ENCODE measurements at places on chromosomes 7 and 10.

GRCh38 chr7:124022551-124022950 is 10.3 kb downstream of the TMEM229A start:
- no peak for DNase-seq

GRCh38 chr7:3283130-3283704 is 17.8 kb upstream of the SDK1 start:
- DNase-seq: no peak

DNA sequence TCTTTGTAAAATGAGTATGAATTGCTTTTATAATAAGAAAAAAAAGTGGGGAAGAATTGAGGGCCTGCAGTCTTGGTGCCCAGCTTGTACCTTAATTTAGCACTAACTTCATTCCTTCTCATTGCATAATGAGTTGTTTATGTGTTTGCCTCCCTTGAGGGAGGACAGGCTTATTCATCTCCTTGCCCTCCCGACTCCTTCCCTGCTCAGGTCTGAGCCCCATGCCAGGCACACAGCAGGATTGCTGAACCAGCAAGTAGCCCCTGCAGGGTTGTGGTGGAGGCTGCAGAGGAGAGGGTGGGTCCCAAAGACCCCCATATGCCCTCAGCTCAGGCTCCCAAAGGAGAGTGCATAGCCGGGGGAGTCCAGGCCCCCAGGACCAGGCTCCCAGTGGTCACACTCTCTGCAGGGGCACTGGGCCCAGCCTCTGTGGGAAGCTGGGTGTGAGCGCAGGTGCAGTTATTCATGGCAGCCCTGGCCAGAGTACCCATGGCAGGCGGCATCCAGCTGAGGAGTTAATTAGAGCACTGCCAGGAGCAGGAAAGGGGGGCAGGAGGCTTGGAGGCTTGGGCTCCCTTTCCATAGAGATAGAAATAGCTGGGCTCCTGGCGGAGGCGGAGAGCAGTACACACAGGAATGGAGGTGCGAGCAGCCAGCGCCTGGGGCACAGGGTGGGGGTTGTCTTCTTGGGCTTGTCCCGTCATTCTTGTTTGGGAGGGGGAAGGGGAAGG is 28.2 kb upstream of the GOLGA7B start:
- DNase-seq: no peak

GRCh38 chr7:136134503-136134902 is 157.3 kb upstream of the MTPN start:
- DNase-seq: no peak

DNA sequence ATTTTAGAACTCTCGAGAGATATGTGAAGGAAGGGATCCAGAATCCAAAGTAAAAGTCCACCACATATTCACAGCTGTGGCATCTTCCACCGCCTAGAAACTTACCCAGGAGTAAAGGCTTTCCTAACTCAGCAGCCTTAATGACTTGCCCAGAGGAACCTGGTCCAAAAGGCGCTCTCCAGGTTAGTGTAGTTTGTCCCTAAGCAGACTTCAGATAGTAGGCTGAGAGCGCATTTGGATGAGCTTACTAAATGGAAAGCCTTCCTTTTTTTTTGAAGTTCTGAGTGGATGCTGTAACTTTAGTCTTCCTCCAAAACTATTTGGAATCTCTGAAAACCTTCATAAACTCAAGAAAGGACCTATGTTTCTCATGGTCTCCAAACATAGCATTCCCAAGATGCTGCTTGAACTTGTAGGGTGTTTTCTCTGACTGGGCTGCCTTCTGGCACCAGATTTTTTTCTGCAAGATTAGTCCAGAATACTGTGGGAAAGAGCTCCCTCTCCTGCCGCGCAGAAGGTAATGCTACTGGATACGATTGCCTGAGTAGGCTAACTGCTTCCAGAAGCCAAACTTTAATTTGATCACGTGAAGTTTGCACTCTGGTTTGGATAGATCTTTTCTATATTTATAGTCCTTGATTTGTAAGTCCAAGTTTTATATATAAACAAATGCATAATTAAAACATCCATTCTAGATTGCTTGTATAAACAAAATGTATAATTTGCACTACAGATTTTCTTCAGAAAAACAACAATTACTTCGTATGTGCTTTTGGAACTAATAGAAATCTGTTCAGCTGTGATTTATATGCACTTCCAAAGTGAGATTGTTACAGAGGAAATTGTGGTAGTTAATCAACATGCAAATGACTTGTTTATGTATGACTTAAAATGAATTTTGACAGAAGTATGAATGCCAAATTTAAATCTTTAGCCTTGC is 19.6 kb upstream of the GPR37 start:
- no peak for DNase-seq

DNA sequence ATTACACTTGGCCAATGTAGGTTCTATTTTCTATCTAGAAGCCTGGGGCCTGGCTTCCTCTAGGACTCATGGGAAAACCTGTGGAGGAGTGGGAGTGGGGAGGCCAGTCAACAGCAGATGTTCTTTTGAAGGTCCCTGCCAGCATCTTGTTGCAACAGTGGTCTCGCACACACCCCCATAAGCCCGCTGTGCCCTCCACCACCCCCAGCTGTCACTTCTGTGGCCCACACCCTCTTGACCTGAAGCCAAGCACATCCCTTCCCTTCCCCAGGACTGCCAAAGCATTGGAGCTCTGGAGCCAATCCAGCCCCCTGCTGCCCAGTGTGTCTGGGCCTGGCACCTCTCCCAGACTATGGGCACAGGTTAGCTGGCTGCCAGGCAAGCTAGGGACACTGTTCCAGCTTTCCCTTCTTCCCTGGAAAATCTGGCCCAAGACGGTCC is 1.9 kb upstream of the STX1A start:
- no peak for DNase-seq

DNA sequence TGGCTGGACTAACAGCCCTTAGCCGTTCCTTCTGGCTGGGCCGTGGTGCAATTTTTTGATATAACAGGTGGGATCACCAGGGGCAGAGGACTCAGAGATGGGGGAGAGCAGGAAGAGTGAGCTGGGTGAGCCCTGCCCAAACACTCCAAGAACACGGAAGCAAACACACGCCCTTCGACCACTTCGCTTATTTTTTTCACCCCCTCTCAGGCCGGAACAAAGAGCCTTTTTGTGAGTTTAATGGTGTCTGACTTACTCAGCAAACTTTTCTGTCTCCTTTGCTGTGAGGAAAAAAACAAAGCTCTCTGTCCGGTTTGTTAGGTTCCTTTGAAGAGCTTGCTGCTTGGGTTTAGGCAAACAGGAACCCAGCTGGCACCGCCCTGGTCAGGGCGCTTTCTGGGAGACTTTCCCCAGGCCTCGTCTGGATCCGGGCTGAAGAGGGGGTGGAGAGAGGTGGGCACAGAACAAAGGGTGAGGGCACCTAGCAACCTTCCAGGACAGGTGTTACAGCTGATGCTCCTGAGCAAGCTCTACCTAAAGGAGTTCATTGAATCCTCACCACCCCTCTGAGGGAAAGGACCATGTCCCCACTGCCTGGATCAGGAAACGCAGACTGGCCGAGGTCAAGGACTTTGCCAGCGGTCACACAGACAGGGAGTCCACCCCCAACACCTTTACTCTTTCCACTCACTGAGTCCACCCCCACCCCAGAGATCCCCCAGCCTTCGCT is 23.3 kb downstream of the CALML3 start:
- DNase-seq: no peak

DNA sequence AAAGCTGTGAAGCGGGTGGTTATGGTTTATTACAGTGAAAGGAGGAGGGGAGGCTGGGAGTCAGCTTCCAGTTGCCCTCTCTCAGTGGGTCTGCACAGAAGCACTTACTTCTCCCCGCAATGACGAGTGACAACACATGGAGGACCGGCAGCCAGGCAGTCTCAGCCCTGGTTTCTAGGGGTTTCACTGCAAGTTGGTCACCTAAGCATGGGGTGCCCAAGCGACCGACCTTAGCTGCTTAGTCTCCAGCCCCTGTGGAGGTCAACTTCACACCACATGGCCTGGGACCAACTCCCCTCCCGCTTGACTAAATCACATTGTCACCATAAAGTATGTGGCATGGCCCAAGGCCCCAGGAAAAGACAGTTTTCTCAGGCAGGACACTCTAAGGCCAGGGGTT is 99.9 kb upstream of the ZNF32 start:
- DNase-seq: no peak

GRCh38 chr7:108589874-108590273 is 20.2 kb downstream of the DNAJB9 start:
- no peak for DNase-seq

- DNase-seq: no peak
Measured at GRCh38 chr7:102836191-102836919, 76.4 kb upstream of the LRRC17 start.

GRCh38 chr7:65840446-65840845 is 32.4 kb upstream of the VKORC1L1 start:
- no peak for DNase-seq

DNA sequence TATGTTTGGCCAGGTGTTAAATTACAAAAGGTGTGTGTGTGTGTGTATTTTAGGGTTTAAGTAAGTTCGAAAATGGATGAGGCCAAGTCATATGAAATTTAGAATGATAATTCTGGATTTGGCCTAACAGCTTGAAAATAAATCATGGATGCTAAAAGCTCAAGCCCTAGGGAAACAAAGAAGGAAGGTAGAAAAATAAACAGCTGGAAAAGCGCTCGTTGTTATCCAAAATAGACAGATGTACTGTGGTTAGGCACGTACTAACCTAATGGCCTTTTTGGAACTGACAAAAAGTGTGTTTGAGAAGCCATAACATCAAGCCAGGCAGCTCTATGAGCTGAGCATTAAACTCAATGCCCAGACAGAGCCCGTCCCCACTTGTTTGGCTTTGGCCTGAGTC is 17.5 kb upstream of the PALS2 start:
- DNase-seq: no peak

DNA sequence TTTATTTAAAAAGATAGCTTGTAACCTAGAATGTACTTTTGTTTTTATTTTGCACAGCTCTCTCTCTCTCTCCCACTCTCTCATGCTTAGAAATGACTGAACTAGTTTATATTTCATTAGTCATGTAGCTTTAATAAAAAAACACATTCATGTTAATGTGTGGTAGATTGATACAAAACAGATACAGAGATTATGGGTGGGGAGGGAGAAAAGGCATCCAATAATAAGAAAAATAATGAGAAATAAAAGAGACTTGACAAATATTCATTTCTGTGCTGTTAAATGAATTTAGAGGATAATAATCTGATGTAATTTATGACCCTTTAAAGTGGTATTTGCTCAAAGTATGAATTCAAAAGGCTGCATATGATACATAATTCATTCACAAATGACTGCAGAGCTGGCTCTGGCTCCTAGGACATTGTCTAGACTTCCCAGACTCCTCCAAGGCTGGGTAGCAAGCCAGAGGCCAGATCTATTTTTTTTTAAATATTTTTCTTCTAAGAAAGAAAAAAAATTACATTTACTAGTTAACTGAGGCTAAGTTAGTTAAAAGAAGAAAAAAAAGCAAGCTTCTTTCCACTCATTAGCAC is 105.7 kb upstream of the DNAJB12 start:
- no peak for DNase-seq

GRCh38 chr10:14010101-14010558 is 320.6 kb downstream of the FRMD4A start:
- DNase-seq: no peak

- no peak for DNase-seq
Measured at GRCh38 chr10:78794736-78795455, 273.9 kb upstream of the ZMIZ1 start.

Data from activated CD8-positive, alpha-beta memory T cell treated with anti-CD3 and anti-CD28 coated beads for 4 hours (primary cell).